NCI-H748 treated with DMSO at 0.1 percent for 48 hours (cell line): ENCODE measurements at places on chromosomes 7 and 10.
A peak's percentile ranks its signal among the peaks of the same experiment; 100 is the strongest.

GRCh38 chr7:1113548-1113885 is 25.6 kb downstream of the GPER1 start:
- DNase-seq, result no peak

DNA sequence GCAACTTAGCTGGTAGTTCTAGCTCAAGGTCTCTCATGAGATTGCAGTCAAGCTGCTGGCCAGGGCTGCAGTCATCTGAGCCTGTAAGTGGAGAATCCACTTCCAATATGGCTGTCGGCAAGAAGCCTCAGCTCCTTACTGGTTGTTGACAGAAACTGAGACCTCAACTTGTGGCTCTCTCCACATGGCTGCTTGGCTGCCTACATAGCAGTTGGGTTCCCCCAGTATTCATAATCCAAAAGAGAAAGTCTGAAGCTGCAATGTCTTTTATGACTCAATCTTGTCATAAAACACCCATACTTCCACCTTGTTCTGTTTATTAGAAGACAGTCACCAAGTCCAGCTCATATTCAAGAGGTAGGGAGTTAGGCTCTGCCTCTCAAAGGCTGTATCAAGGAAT is 334.9 kb upstream of the KMT2E start:
- DNase-seq, result no peak

DNA sequence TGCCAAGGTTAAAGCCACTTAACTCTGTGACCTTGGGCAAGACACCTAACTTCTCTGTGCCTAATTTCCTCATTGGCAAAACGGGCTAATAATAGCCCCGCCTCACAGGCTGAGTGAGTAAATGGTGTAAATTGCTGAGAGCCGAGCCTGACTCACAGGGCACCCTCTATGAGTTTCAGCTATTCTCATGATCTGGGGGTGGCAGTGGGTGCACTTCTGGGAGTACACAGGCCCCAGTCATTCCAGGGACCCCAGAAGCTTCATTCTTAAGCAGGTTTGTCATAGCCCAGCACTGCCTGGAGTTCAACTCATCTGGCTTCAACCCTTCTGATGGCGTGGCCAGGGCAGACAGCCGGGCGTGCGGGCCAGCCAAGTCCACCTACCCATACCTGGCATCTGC is 137.2 kb downstream of the GRID1 start:
- no peak for DNase-seq

DNA sequence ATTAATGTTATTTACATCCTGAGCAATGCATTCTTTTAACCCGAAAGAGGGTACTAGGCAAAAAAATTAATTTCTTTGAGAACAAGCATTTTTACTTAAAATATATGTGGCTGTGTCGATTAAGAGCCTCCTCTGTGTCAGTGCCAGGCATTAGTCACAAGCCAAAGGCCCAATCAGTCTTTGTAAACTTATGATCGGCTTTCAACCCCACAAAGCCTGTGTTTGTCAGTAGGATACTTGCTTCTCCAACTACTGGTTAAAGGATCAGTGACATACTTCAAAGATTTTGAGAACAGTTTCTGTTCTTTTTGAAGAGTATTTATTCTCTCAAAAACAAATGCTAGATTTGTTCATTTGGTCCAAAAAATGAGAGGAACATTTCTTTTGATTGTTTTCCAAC is 159.3 kb downstream of the NRCAM start:
- DNase-seq, result no peak

DNA sequence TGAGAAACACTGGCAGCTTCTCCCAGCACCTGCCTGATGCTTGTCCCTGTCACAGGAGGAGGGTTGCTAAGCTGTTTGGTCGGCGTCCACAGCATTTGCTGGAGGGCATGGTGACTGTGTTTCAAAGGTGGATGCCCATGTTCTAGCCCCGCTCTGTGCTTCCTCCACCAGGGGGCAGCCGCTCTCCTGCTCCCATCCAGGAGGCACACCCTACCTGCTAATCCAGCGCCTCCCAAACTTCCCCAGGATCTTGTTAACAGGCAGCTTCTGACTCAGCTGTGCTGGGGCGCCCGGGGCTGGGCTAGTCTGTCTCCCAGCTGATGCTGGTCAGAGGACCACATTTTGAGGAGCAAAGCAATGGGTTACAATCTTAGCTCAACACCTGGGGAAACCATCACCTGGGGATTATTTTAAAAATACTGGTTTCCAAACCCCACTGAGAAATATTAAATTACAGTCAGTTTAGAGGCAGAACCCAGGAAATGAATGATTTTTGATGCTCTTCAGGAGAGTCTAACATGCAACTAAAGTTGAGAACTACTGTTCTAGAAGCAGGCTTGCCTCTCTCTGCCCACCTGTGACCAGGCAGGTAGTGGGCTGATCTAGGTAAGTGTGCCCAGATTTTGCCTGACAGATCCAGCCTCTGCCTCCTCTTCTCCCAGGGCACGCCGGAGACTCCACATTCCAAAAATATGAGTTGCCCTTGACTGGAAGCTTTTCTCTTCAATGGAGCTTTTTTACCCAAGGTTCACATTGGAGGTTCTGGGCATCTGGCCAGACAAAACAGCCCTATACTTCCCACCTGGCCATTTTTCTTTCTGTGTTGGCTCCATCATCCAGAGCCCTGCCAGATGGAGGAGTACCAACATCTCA is 92.7 kb upstream of the GPR26 start:
- peak; percentile 63 for DNase-seq

GRCh38 chr10:96830511-96831199 is 1.4 kb upstream of the LCOR start:
- peak; percentile 28 for DNase-seq

- no peak for DNase-seq
Observed at GRCh38 chr7:74187915-74188675, 13.9 kb downstream of the EIF4H start.

DNA sequence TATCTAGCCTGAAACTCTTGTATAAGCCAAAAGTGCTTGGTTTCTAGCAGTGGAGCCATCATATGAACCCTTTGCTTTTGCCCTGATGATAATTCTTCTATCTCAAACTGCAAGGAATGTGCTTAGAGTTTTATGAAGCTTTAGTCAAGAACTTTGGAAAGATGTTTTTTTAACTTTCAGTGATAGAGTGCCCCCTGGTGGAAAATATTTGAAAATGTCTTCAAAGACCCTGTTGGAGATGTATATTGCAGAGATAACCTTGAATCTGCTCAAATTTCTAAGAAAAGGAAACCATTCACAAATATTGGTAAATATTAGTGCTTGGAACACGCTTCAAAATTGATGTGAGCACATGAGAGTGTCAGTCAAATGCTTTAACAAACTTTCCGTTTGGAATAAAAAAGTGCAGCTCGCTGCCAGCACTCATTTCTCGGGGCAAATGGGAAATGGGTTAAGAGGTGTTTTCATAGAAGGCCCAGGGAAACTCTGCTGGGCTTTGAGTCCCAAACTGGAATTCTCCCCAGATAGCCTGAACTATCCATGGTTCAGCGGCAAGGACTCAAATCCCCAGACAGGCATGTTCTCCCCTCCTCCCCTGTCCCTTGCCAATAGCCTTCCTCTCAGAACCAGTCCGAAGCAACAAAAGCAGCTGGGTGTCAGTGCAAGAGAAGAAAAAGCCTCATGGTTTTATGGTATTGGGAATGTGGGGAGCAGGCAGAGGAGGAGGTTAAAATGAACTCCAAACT is 129.3 kb downstream of the MYOF start:
- no peak for DNase-seq

GRCh38 chr10:26556748-26557640 is 118.9 kb downstream of the APBB1IP start:
- peak; percentile 19 for DNase-seq

- DNase-seq, result no peak
Observed at GRCh38 chr7:78198756-78199155, 400.2 kb downstream of the PHTF2 start.

GRCh38 chr10:74083304-74083703 is 67.3 kb downstream of the AP3M1 start:
- DNase-seq, result no peak

DNA sequence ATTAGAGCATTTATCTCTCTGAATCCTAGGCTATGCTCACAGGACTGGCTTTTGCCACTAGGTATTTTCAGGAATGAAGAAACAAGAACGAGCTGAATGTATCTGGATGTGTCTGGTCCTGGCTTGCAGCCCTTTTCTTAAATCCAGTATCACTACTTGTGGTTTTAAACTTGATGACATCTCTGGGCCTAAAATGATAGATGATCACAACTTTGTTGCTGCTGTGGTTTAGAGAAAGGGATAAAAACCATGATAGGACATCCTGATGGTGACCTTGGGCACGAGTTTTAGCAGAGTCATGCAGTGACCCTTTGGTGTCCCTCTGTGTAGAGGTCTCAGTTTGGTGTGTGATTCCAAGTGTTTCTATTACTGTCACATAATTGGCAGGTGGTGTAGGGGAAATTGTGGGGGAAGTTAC is 31.7 kb upstream of the SEMA3C start:
- DNase-seq, result no peak

DNA sequence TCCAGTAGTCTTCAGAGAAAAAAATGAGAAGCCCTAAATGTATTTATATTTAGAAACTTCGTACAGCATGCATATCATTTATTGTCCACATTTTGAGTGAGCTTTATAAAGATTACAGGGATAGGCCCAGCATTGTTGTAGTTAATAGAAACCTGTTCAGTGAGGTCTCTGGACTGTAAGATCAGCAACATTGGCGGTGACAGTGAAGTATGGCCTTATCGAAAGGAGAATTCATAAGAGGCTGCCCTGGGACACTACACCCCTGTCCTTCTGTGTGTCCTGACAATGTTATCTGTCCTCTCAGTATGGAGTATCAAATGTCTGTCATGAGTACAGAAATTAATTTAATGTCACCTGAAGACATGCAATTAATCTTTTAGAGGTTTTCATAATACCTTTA is 57.2 kb downstream of the SHH start:
- no peak for DNase-seq

GRCh38 chr10:28217848-28218247 is 85.0 kb downstream of the MPP7 start:
- no peak for DNase-seq

DNA sequence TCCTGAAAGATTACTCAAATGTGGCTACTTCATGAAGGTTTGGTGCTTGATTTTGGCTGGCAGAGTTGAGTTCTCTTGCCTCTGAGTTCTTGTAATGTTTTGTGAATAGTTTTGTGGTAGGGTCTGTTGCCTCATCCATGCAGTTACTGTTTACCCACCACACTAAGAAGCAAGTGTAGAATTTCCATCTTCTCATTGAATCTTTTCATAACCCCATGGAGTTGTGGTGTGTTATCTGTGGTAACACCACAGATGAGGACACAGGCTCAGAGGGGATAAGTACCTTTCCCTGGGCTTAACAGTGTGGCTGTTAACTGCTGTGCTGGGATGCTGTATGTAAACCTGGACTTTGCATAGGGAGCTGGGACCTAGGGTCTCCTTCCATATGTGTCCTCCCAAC is 186.3 kb downstream of the CAMK1D start:
- DNase-seq, result no peak

GRCh38 chr10:21265622-21266021 is 259.9 kb downstream of the SKIDA1 start:
- no peak for DNase-seq

DNA sequence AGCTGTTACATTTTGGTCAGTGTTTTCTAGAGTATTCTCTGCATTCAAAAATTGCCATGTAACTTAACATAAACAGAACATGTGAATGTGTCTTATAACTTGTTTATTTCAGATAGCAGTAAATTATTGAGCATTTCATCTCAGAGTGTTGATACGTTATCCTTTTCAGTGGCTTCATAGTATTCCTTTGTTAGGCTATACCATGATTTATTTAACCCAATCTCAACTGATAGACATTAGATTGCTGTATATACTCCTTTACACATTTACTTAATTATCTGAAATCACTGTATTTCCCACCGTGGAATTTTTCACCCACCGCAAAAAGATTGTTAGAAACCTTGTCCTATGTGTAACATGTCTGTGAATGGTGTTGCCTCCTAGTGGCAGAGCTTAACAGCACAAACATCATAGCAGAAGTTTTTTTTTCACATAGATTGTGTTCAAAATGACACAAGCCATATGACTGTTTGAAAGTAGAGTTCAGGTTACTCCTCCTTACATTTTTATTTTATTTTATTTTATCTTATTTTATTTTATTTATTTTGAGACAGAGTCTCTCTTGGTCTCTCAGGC is 21.4 kb downstream of the SLF2 start:
- no peak for DNase-seq

DNA sequence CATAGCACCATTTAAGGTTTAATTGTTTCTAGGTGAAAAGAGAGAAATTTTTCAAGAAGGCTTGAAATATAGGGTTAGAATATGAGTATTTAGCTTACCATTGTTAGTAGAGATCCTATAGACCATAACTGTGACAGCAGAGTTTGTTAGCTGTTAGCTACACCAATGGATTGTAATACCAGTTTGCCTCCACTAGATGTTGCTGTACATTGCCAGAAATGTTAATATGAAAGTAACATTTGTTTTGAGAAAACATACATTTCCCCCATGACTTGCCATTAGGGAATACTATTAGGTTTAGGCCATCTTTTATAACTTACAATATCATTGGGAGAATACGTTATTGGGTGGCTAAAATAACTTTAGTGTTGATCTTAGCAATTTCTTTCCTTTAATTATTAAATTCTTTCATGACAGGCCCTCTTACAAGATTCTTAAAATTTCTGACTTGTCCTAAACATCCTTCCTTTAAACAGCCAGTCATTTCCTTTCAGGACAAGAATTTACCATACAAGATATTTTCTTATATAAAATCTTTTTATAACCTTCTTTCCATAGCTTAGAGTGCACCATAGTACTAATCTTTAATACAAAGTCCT is 39.5 kb downstream of the ZNF117 start:
- DNase-seq, result peak; percentile 48

- no peak for DNase-seq
Observed at GRCh38 chr10:27527666-27528295, 23.7 kb downstream of the RAB18 start.

- DNase-seq, result no peak
Observed at GRCh38 chr10:31014161-31014875, 17.3 kb downstream of the ZNF438 start.

DNA sequence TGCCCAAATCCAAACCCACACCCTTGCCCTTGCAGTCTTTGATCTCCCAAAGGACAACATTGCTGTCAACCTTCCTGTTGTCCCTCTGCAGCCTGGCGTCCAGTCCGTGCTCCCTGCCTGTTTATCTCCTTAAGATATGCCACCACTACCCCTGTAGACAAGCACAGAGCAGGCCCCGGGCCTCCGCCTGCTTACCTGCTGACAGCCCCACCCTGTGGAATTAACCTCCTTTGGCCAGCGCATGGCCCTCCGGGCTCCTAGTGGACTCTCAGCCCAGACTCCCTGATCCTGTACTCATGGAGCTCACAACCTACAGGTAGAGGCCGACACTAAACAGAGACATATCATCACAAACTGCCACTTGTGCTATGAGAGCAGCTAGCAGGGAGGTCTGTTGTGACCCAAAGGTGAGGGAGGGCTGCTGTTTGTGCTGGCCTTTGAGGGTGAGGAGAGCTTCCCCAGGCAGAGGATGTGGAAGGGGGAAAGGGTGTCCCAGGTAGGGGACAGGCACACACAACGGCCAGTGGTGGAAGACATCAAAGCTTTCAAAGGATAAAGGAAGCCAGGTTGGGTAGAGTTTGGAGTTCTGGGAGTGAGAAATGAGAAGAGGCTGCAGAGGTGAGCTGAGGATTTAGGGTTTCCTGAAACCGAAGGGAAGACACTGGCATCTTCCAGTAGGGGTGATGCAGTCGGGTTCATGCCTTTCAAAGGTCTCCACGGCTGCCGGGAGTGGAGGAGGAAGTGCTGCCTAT is 174.5 kb upstream of the ZMIZ1 start:
- no peak for DNase-seq

- DNase-seq, result peak; percentile 45
Observed at GRCh38 chr7:90625562-90625961, 29.4 kb downstream of the CDK14 start.

- DNase-seq, result no peak
Observed at GRCh38 chr10:128775743-128776142, 649.5 kb upstream of the MKI67 start.
